ENCODE measurements at places on chromosomes 12 and 14.

- H3K36me3 ChIP-seq: peaks cover 7% of the 10 kb centered on the region
- H3K27me3 ChIP-seq: no peaks in the 10 kb centered on the region
- H3K4me3 ChIP-seq: no peak overlapping the region
- peak overlapping the region; percentile 79 for H3K27ac ChIP-seq
- peaks cover 7% of the 10 kb centered on the region for H3K4me1 ChIP-seq
Measured at GRCh38 chr14:102902086-102902485, 20.4 kb upstream of the AMN start.

DNA sequence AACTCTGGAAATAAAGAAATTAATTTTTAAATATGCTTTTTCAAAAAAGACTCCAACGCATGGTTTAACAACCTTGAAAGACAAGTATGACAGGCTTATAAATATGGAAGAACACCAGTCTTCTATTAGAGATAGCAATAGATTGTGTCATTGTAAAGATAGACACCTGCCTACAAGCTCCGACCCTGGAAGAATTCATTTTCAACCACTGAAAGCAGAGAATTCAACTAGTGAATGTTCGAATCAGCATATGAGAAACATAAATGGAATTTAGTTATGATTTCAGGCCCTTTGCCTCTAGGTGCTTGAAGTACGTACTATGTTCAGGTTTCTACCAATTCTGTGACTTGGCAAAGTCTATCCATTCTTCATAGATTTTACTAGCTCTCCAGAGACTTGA, 244.5 kb downstream of the DPY19L2 start:
- H3K36me3 ChIP-seq: peaks cover 3% of the 10 kb centered on the region
- H3K27ac ChIP-seq: no peak overlapping the region

DNA sequence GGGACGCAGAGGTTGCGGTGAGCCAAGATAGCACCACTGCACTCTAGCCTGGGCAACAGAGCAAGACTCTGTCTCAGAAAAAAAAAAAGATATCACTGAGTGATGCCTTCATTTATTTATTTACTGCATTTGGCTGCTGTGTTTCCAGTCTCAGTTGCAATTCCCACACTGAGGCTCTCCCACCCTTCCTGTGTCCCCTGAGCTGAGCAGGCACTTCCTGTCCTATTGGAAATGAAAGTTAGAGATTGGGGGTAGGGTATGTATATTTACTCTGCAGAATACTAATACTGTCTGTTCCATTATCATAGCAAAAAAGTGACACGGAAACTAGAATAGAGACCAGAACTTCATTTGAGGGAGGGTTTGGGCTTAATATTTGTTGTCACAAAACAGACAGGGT, 1.6 kb upstream of the RBMS2 start:
- H3K27me3 ChIP-seq: peaks cover 4% of the 10 kb centered on the region
- no peak overlapping the region for H3K27ac ChIP-seq
- H3K4me1 ChIP-seq: peaks cover 21% of the 10 kb centered on the region

DNA sequence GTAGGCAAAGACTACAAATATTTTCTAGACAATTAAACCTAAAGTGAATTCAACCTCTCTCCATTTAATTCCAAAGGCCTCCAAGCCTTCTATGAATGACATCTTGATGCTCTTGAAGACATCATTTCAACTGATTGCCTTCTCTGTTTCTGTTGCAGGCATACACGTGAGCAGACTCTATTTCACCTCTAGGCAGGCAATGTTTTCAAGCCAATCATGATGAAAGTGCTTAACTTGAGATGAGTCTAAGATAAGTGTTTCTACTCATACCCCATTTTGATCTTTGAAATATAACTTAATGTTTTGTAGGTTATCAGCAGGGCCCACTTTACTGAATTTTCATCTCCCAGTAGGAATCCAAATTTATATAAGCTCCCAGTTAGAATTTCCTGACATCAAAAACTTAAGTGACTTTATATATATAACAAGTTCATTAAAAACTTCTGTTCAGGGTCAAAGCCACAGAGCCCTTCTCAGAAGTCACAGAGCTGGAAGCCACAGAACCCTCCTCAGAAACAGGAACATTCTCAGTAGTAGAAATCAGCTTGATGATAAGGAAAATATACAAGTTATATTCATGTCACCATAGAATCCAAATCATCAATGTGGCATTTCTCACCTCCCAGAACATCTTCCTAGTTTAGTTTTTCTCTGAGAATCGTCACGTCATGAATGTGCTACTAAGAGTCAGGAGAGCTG, 108.5 kb downstream of the PHLDA1 start:
- DNase-seq: no peak
- no peaks in the 10 kb centered on the region for H3K4me1 ChIP-seq
- H3K27ac ChIP-seq: no peak overlapping the region
- H3K36me3 ChIP-seq: no peaks in the 10 kb centered on the region
- no peak overlapping the region for H3K4me3 ChIP-seq
- peaks cover 10% of the 10 kb centered on the region for H3K27me3 ChIP-seq

Data from T-helper 17 cell (primary cell).